ENCODE measurements at places on chromosomes 3 and 15.
A peak's percentile ranks its signal among the peaks of the same experiment; 100 is the strongest.

DNA sequence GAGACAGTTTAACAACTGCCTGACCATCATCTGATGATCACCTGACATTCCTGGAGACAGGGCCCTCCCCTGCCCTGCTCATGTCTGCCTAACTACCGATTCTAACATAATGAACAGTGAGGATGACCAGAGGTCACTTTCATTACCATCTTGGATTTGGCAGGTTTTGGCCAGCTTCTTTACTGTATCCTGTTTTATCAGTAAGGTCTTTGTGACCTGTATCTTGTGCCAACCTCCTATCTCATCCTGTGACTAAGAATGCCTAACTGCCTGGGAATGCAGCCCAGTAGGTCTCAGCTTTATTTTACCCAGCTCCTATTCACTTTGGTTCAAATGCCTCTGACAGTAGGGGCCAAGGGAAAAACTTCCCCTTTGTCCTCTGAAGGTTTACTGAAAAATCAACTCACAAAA, 40.2 kb downstream of the METTL6 start:
- no peak for DNase-seq

- DNase-seq: no peak
These were observed 50.4 kb downstream of the PDE8A start for GRCh38 chr15:85031944-85032558.

GRCh38 chr15:74616366-74616939, 817 bp downstream of the CLK3 start:
- no peak for DNase-seq

DNA sequence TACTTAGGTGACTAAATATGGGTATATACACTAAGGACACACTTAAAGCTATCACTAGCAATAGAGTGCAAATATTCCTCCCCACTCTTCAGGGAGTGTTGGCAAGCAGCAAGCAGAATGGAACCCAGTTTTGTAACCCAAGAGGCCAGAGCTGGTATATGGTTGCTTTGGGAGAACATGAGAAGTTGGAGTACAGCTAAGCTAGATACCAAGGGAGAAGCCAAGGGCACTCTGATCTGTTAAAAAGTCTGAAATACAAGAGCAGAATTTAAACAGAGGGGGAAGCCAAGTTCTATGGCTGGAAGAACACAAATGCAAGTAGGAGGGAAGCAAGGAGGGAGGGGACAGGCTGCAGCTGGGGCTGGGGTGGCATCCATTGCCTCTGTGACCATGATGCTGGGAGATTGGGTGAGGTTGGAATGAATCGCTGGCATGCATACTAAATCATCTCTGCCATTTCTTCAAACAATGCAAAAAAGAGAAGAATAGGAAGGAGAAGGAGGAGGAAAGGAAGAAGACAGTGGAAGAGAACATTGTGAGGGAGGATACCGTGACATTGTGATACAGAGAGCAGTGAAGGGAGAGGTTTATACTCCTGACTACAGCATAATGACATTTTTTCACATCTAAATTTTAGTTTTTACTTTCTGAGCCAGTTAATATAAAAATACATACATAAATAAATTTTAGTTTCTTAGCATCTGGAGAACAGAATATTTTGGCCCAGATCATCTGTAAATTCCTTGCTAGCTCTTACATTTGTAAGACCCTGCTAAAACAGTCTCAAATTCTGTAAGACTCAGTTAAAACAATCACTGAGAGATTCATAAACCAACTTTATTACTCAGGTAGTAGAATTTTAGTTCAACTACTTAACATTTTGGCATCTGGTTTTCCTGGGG, 9.0 kb upstream of the ANXA2 start:
- no peak for DNase-seq

DNA sequence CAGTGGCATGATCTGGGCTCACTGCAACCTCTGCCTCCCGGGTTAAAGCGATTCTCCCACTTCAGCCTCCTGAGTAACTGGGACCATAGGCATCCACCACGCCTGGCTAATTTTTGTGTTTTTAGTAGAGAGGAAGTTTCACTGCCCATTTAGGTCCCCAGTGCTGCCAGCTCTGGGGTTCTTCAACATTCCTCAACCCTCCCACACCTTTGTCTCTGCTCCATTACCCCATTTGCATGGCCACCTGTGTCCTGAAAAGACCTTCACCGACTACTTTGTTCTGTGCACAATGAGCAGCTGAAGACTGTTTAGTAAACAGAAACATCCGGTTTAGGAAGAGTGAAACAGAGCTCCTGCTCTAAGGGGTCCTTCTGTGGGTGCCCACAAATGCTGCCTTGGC, 92.0 kb downstream of the FAM43A start:
- no peak for DNase-seq

DNA sequence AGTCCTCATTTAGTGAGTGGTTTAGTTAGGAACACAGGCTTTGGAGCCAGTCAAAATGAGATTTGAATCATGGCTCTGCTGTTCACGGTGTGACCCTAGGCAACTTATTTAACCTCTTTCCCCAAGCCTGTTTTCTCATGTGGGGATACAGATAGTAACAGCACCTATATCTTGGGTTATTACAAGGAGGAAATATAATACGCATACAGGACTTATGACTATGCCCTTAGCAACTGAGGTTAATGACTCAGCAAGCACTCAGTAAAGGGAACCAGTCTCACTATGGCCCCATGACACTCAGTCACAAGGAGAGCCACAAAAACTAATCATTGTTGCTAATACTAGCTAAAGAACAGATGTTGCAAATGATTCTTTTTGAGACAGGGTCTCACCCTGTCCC, 45.9 kb downstream of the SUMF1 start:
- DNase-seq: no peak

GRCh38 chr15:52464040-52464439, 64.6 kb downstream of the MYO5A start:
- DNase-seq: no peak

DNA sequence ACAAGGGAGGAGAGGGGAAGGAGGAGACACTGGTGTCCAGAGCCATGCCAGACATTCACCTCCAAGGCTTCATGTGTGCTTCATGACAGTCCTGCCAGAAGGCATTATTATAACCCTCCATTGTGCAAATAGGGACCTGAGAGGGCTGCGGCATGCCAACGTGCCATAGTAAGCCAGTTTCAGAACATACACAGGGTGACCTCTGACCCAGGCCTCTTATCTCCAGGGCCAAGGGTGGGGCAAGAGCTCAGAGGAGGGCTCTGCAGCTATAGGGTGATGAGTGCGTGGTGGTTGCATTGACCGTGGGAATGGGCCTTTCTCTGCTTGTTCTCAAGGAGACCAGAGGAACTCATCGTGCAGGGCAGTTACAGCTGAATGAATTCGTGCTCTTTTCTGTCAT, 9.7 kb upstream of the ACSBG1 start:
- DNase-seq: no peak

GRCh38 chr15:86079508-86080266, at the start of gene AGBL1:
AGBL1 (plus strand) TSS chr15:86079871.
- DNase-seq: no peak

GRCh38 chr15:73964736-73965093, 27.4 kb downstream of the STOML1 start:
- DNase-seq: no peak

- no peak for DNase-seq
These were observed at the start of gene TMEM62 for GRCh38 chr15:43133430-43134156. TMEM62 (plus strand) TSS chr15:43133586; CDS start chr15:43133803, 217 bp downstream.

DNA sequence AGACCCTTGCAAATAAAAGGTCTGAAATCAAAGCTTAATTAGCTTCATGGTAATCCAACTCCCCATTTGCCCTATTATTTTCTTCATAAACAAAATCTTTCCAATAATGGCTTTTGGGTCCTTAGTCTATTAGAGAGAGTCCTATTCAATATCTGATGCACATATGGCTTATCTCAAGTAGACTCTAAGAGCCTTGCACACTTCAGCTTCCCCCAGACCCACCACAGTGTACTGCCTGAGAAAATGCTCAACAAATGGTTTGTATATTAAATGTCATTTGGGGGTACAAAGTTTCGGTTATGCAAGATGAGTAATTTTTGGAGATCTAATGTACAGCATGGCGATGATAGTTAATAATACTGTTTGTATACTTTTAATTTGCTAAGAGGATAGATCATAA, 28.9 kb downstream of the FSTL1 start:
- DNase-seq: no peak

GRCh38 chr15:36301947-36302346, 277.5 kb upstream of the CDIN1 start:
- no peak for DNase-seq

- no peak for DNase-seq
These were observed 109.8 kb downstream of the EEFSEC start for GRCh38 chr3:128263118-128263517.

DNA sequence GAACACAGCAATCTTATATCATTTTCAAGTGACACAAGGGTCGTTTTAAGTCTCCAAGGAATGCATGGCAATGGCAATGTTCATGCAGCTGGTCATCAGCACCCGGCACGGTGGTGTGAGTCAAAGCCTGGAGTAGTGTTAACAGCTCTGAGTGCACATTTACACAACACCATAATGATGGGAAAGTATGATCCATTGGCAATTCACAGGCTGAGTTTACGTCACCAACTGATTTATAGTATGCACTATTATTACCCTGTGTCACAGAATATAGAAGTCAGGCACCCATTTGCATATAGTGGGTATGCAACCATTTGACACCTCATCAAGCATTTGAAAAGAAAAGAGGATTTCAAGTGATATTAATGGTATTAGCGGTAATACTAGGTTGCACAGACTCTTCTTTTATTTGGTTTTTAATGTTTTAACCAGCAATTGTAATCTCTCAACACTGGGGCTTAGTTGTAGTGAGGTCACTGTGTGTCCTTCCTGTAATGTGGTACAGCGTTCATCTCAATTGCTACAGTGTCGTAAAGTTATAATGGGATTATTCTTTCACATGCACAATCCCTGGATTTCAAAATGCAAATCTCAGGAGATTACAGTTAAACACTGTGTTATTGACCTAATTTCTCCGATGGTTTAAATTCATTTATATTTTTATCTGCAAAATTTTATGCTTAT, 113.8 kb downstream of the C3orf38 start:
- no peak for DNase-seq

DNA sequence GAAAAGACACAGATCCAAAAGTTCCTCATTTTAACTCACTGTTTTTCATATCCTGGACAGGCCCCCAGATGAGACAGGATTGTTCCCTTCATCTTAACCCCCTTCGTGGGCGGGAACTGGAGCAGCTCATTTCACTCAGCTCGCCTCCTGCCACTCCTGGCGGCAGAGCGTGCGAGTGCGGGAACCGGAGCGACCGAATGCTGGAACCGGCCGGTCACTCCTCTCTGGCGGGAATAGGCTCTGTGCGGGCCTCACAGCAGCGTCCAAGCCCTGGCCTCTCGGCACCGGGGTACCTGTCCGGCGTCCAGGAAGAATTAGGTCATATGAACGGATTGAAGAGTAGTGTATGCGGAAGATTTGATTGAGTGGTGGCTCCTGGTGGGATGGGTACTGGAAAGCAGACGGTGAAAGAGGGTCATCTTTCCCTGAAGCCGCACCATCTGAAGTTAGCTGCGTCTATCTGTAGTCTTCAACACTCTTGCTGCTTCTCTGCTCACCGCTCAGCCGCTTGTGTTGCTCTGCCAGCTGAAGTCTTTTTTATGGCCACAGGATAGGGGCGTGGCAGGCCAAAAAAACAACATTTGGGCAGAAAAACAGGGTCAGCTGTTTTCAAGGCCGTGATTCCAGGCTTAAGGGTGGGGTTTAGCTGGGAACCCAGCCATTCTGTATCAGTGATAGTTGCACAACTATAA, 42.3 kb upstream of the FXR1 start:
- DNase-seq: no peak

- peak; percentile 41 for DNase-seq
These were observed 31.8 kb downstream of the FSTL1 start for GRCh38 chr3:120418866-120419490.

- DNase-seq: no peak
These were observed 221.9 kb downstream of the LRRN1 start for GRCh38 chr3:4021162-4021561.

DNA sequence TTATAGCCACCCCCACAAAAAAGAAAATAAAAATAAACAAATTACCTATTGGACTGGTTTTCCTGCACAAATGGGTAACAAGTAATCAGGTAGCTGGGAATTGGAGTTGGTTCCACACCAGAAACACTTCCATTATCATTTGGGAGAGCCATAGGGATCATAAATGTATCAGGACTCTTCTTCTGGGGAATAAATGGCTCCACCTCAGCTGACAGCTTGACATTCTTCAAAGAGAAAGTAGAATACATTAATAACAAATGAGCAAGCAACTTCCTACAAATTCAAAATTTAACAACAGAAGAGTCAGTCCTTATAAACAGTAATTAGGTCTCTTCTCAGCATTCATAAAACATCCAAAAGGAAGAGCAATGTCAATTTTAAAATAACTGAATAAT, 8.7 kb downstream of the SECISBP2L start:
- no peak for DNase-seq

- DNase-seq: no peak
These were observed 252.8 kb downstream of the ZIC1 start for GRCh38 chr3:147661916-147662315.

DNA sequence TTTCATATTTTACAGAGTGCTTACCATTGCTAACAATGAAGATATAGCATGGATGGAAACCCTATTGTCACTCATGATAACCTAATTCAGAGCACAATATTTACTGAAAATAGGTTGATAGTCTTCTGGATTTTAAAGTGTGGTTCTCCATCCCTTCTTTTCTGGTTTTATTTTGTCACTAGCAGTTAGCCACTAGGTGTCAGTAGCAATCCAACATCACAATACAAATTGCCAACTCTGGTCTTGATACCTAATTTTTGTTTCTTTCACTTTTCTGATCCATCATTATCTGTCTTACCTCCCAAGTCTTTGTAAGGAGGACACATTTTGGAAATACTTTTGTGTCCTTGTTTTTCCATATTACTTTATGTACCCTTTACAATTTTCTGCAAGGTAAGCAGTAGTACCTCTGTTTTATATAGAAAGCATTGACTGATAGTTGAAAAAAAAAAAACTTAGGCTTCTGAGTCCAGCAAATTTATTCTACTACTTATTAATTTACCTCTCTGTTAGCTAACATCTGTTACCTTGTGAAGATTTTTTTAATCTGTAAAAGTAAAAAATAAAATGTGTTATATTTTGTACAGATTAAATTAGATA, 28.3 kb upstream of the CRYBG3 start:
- DNase-seq: no peak

DNA sequence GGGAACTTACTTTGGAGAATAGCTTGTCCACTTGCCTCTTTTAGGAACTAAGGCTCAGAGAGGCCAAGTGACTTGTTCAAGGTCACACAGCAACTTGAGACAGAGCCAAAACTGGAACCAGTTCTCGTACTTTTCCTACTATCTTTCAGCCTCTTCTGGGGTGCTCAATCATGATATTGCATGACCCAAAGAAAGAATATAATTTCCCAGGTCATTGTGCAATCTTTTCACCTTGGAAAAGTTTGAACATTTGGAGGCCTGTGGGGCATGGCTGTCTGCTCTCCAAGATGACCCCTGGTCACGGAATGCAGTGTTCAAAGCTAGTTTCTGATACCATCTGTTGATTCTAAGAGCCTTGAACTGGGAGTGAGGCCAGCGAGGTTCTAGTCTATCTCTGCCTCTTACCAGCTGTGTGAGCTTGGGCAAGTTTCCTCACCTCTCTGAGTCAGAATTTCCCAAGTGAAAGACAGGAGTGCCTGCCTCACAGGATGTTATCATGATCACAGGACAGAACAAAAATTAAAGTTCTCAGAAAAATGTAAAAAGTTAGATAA, 89.7 kb downstream of the BDH1 start:
- DNase-seq: no peak

- peak; percentile 12 for DNase-seq
These were observed 210.6 kb upstream of the UMPS start for GRCh38 chr3:124519591-124520194.

Measured in NCI-H2081 treated with DMSO at 0.1 percent for 48 hours (cell line).